ENCODE measurements at places on chromosomes 7 and 10. TPM values are rescaled to one million over a fixed set of nuclear protein-coding genes. Genes with fewer than 3 reads are reported as not detected.

GRCh38 chr10:75776738-75777504 lies 345.5 kb downstream of the LRMDA start:
- H3K27me3 ChIP-seq = no peaks in the 10 kb centered on the region
- H3K4me3 ChIP-seq = no peak overlapping the region
- no peaks in the 10 kb centered on the region for H3K36me3 ChIP-seq
- peaks cover 47% of the 10 kb centered on the region for H3K4me1 ChIP-seq
- no peak overlapping the region for H3K27ac ChIP-seq

DNA sequence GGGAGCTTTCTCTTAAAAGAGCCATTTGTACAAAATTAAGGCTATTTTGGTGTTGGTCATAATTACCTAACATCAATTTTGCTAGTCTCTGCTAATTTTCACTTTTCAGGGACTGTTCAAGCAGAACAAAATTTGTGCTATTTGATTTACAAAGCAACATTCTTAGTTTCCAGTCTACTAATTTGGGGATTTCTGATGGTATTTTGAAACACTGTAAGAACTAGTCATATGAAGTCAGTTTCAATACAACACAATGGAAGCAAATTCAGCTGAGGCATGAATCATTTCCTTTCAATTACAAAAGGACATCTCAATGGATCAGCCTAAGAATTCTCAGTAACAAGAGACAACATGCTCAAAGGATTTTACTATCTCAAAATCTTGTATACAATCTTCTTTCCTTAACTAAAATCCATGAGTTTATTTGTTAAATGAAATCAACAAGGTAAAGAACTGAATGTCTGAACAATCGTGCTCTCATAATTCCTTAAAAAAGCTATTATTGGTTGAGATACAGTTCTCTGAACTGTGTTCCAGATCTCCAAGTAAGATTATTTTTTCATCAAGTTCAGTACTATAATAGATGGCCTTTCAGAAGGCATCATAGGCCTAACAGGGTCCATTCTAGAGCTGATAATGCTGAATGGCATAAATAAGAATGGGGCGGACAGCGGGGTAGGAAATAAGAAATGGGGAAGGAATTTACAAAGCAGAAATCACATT lies 144.6 kb downstream of the NRCAM start:
- DNase-seq = no peak

- peaks cover 27% of the 10 kb centered on the region for H3K4me1 ChIP-seq
- H3K27me3 ChIP-seq = no peaks in the 10 kb centered on the region
- no peak for DNase-seq
- H3K4me3 ChIP-seq = no peak overlapping the region
- H3K36me3 ChIP-seq = peaks cover 3% of the 10 kb centered on the region
Observed at GRCh38 chr10:33215154-33215553, 119.3 kb downstream of the NRP1 start.

HOXA11 gene
- not detected for total RNA-seq

Data from esophagus muscularis mucosa (tissue), 4 donors.